GM12878 (cell line): ENCODE measurements at places on chromosomes 3 and 15.

- no peak for DNase-seq
Observed at GRCh38 chr15:57235873-57236272, 140.4 kb upstream of the CGNL1 start.

DNA sequence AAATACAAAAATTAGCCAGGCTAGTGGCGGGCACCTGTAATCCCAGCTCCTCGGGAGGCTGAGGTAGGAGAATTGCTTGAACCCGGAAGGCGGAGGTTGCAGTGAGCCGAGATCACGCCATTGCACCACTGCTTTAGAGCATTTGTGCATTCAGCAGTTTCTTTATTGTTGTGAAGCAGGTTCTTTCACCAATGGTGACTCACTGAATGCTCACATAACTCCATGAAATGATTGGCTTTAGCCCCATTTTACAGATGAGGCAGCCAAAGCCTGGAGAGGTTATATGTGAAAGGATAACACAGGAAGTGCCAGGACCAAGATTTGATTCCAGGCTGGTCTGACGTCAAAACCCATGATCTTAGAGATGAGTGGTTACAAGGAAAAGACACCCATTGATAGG, 195.2 kb downstream of the SLCO3A1 start:
- no peak for DNase-seq

DNA sequence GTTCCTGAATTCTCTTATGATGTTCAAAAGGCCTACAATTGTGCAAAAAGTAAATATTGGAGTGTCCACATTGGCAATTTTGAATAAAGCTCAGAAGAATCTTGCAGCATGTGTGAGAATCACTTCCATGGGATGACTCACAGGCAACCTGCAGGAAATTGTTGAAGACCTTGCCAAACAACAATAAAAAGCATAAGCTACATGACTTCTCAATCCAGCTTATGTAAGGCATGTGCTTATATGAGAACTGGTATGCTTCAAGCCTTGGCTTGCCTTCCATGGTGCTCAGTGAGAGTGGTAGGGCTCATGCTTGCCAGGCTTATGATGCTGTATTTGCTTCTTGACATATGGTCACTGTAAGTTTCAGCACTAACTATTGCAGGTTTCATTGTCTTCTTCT, 18.4 kb upstream of the BCHE start:
- no peak for DNase-seq

- no peak for DNase-seq
Observed at GRCh38 chr15:35168464-35168863, 83.4 kb upstream of the NANOGP8 start.

- DNase-seq = no peak
Observed at GRCh38 chr3:146814601-146815315, 209.6 kb upstream of the PLSCR5 start.

DNA sequence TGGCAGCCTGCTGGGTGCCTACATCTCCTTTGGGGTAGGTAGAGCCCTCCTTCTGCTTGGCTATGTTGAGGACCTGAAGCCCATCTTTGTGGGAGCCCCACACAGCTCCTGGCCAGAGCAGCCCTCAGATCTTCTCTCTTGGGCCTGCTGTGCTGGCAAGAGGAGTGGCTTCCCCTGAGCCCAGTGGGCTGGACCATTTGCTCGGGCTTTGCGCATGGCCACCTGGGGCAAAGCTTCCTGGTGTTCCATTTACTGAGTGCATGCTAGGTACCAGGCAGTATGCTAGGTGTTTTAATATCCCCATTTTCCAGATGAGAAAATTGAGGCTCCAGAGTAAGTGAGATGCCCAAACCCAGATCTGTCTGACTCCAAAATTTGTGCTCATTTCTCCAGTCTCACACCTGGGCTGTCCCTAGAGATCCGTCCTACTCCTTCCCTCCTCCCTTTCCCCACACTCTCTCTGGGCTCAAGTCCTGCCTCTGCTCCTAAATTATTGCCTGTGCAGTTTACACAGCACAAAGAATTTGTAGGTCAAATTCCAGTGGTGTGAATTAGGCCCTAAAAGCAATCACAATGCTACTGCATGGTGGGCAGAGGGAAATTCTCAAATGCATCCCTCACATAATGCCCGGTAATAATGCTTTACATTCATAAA, 39.7 kb downstream of the SLC28A1 start:
- no peak for DNase-seq
